ENCODE measurements at places on chromosomes 11 and 22.

- no peak for DNase-seq
These were observed 18.6 kb upstream of the NAP1L4 start for GRCh38 chr11:3010521-3011275.

DNA sequence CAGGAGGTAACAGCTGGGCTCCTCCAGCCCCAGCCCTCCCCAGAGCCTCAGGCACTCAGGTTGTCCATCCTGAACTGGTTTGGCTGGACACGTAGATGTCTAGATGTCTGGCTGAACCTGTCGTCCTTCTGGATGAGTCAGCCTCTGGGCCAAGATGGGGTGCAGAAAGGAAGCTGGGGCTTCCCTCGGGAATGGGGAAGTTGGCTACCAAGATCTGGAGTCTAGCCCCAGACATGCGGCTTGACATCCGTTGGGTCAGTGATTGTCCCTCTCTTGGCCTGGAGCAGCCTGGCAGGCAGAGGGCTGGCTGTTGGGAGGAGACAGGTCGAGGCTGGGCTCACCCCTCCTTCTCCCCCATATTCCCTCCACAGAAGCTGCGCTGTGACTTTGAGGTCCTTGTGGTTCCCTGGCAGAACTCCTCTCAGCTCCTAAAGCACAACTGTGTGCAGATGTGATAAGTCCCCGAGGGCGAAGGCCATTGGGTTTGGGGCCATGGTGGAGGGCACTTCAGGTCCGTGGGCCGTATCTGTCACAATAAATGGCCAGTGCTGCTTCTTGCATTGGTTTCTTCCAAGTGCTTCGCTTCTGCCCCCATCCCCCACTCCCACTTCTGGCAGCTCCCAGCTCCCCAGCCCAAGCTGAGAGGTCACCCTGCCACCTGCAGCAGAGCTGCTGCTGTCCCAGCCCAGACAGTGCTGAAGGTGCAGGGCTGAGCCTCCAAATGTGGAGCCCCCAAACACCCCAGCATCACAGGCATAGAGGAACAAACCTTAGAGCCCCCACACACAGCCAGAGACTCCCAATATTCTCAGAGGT lies 1.3 kb downstream of the CST6 start:
- no peak for DNase-seq

DNA sequence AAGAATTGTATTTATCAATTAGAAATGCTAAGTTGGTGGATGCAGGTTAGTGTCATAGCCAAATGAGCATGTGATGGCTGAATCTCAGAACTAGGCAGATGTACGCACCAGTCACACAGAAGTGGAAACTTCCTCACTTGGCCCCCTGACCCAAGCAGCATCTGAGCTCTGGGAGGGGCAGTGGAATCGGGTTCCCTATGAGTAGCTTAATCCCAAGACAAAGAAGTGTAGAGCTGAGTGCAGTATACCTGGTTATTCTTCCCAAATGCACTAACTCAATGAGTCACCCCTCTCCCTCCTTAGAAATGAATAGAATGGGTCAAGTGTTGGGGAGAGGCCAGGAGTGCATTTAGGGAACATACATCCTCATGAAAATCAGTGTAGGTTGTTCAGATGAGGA lies 224.6 kb downstream of the FAT3 start:
- no peak for DNase-seq

DNA sequence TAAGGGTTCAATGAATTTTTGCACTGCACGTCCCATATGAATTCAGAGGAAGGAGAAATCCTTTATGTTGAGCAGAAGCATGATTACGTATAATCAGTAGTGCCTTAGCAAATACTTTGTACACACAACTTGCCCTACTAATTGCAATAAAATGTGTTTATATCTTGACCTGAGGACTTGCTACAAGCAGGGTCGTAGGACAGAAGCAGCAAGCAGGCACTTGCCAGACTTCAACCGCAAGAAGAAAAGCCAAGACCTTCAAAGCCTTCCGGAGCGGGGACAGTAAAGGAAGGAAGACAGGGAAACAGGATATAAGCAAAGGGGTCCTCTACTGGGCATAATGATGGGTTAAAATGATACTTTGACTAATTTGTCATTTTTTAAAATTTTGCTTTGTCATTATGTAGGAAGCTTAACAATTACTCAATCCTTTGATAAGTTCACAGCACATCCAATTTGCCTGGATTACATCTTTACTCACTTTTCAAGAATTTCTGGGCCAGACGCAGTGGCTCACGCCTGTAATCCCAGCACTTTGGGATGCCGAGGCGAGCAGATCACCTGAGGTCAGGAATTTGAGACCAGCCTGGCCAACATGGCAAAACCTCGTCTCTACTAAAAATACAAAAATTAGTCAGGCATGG lies 23.2 kb upstream of the UBASH3B start:
- no peak for DNase-seq

- DNase-seq: no peak
These were observed 55.4 kb upstream of the JAM3 start for GRCh38 chr11:134013518-134013917.

Data from RCC 7860 (cell line).